ENCODE measurements at places on chromosomes 2 and 18.

GRCh38 chr18:57088883-57089282 lies 58.0 kb upstream of the BOD1L2 start:
- no peak for DNase-seq

GRCh38 chr2:167132066-167132465 lies 243.8 kb downstream of the XIRP2 start:
- DNase-seq: no peak

DNA sequence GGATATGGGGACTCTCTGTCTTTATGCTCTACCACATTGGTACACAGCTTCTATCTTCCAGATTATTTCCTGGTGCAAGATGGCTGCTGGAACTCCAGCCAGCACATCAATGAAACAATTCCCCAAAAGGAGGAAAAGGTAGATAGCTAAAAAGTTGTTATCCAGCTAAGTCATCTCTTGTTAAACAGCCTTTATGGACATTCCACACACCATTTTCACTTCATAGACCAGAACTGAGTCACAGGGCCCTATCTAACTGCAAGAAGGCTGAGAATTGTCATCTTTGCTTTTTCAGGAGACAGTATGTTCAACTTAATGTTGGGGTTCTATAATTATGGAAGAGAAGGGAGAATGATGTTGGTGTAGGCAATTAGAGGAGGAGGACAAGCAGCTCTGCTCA lies 133.3 kb upstream of the NOSTRIN start:
- DNase-seq: no peak

GRCh38 chr2:11159574-11160170 lies 4.4 kb downstream of the SLC66A3 start:
- no peak for DNase-seq

DNA sequence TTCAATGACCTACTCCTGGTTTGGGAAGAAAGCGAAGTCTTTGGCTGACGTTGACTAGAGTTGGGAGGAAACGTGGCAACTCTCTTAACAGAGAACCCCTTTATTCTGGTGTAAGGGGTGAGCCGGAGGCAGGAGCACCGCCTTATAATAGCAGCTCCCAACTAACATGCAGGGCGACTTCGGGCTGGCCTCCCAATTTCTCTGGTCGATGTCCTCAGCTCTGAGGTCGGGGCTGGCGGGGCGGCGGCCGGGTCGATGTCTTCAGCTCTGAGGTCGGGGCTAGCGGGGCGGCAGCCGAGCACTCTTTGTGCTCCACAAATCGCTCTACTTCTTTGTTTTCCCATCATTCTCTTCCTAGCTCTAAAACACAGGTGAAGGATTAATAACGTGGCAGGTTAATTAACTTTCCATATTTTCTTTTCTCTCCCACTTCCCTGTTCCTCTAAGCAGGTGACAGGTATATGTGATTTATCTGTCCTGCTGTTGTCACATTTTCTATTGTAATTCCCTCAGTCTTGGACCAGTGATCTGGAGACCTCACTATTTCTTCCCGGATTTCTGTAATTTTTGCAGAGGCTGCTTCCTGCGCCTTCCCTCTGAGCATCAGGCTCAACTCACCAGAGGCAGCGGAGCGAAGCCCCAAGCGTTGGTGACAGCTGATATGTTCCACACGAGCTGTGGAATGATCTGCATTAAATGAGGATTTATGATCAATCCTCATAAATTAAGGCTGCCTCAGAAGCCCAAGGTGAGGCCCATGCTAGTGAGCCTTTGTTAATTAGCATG lies 64.3 kb downstream of the ACKR3 start:
- DNase-seq: no peak

- no peak for DNase-seq
These were observed 10.6 kb downstream of the TLK1 start for GRCh38 chr2:171149986-171150693.

- DNase-seq: no peak
These were observed 43.2 kb upstream of the TMEM182 start for GRCh38 chr2:102718387-102719316.

GRCh38 chr2:215973145-215973792 lies 40.1 kb downstream of the MREG start:
- no peak for DNase-seq

DNA sequence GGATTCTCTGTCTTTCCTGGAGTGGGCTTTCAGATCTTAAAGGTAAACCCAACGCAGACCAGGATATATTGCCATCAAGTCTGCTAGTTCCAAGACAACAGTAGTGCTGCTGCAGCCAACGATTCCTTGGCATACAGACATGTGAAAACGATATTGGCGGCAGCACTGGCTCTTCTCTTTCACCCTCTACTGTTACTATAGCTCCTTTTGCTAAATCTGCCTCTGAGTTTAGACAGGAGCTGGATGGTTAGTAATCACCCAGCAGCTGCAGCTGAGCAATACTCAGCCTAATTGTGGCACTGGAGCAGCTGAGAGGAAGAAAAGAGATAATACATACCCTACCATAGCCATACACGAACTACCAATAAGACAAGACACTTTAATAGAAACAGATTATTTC lies 4.0 kb downstream of the YES1 start:
- DNase-seq: no peak

Data from stimulated activated CD4-positive, alpha-beta T cell treated with anti-CD3 and anti-CD28 coated beads, Interleukin-12 subunit alpha, Interleukin-12 subunit beta, amount 100 ng/mL, for 24 hours (primary cell).